ENCODE measurements at places on chromosomes 11 and 22. TPM values are rescaled to one million over a fixed set of nuclear protein-coding genes. Genes with fewer than 3 reads are reported as not detected.

TRIM5 gene
- total RNA-seq, result 17.6 TPM

APLNR gene
- total RNA-seq, result 3.5 TPM

SYT9 gene
- 0.17 TPM for total RNA-seq

UBQLNL gene
- 0.25 TPM for total RNA-seq

OR5P2 gene
- not detected for total RNA-seq

DTX4 gene
- total RNA-seq, result 58.4 TPM

DNA sequence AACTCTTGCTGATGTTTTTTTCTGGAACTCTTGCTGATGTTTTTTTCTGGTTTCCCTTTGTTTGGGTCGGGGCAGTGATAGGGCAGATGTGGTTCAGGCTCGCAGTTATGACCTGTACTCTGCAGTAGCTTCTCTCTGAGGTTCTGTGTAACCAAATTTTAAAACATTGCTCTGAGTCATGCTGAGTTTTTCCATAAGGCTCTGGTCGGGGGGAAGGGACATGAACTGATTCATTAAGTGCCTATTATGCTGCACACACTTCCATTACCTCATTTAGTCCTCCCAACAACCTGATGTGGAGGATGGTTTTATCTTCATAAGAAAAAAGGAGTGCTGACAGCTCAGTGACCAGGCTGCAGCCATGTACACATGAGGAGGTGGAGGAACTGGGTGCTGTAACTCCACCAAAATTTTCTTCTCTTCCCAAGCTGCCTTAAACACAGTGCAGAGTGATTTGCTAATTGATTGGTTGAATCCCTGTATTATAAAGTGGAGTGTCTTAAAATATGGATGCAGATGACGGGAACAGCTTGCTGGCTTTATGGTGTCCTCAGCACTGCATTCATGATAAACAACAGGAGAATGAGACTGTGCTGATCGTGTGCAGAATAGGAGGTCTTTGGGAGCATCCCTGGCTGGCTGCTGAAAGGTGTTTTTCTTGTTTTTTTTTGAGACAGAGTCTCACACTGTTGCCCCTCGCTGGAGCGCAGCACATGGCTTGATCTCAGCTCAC, 19.1 kb downstream of the TNRC6B start:
- no peak for DNase-seq

DNA sequence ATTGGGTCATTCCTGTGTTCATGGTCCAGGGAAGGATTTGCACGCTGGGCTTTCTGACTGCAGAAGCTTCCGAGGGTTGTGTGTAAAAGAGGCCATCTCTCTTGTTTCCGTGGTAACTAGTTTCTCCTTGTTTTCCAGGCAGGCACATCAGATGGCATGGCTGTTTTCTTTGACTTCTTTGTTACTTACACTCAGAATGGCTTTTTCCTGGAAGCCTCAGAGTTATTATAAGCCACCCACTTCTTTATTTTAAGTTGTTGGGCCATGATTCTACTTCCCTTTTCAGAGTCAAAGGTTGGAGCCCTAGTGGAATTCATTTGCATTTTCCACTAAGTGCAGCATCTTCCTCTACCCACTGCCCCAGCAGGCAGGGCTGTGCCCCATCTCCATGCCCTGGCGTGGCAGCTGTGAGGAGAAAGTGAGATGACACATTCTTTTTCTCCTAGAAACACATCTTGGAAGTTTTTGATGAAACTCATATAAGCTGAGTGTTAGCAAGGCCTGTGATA, 94.9 kb downstream of the PRR5L start:
- no peak for DNase-seq

ANKK1 gene
- total RNA-seq, result 0.15 TPM

CD3E gene
- total RNA-seq, result 6.7 TPM

GRCh38 chr11:134478176-134478575, 66.1 kb upstream of the B3GAT1 start:
- DNase-seq, result no peak

- DNase-seq, result no peak
Measured at GRCh38 chr11:12106101-12106500, 4.3 kb upstream of the MICAL2 start.

DNA sequence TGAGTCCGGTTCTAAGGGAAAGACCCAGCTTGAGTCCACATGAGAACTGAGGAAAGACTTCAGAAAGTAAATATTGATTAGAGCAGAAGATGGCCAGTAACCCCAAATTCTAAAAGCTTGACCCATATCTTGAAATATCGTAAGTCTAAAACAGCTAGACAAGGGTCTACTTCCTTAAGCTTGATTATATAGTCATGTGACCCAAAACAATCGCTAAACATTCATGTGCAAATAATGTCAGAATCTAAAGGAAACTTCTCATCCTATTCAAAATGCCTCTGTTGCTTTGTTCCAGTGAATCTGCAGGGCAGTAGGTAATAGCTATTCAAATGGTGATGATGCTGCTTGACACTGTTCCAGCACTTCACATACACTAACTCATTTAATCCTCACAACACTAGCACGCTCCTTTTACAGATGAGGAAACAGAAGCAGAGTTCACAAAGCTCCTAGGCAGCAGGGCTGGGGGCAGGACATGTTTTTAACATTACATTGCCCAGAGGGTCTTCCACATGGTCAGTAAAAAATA, 52.6 kb downstream of the TCF20 start:
- DNase-seq, result no peak

FREY1 gene
- total RNA-seq, result 1.3 TPM

- DNase-seq, result peak; percentile 17
Measured at GRCh38 chr22:49062155-49062801, 765.4 kb downstream of the BRD1 start.

GRCh38 chr11:102410382-102410784, 42.2 kb downstream of the TMEM123 start:
- DNase-seq, result no peak

- no peak for DNase-seq
Measured at GRCh38 chr11:120703358-120704152, 192.0 kb downstream of the GRIK4 start.

- no peak for DNase-seq
Measured at GRCh38 chr11:129694966-129695365, 120.7 kb upstream of the TMEM45B start.

ADAMTS15 gene
- total RNA-seq, result 3.6 TPM

DNA sequence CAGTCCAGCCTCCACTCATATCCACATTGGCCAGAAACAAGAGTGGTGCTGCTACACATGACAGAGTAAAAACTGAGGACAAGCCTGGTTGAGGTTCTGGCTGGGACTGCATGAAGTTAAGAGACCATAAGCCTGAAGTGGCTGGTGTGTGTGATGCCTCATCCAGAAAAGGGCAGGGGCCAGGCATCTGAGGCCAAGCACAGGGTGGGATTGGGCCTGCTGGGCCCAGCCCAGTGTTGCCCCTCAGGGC, 25.3 kb downstream of the ARVCF start:
- no peak for DNase-seq

DNA sequence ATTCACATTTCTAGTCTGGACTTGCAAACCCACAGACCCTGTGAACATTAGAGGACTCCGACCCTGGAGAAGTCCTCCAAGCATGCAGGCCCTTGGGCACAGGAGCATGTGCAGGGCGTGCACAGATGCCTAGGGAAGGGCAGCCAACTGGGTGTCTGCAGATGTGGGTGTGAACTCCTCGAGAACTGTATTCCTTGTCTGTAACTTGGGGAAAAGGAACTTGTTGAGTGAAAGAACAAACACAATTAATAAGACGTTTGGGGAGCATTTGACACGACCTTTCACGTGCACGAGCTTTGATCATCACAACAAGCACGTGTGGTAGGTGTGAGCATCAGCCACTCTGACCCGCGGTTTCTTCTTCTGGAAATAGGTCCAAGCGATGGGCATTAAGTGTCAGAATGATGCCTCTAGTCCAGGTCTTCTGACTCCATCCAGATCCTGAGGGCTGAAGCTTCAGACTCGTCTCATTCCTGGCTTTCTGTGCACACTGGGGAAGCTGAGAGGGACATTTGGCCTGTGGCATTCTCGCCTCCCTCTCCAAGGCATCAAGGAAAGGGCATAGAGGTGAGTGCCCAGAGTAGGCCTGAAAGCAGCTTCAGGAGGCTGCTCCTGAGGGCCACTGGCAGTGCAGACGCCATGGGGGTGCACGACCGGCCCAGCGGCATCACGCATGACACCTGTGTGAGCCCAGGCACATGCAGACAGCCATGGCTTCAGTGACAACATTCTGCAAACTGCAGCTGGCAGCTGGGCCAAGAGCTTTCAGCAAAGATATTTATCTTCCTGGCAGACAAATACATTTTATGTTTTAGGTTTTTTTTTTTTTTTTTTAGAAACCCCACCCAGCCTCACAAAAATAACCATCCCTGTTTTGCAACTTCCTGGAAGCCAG, 32.5 kb downstream of the ALX4 start:
- no peak for DNase-seq

TMPRSS6 gene
- total RNA-seq, result 0.56 TPM

DNA sequence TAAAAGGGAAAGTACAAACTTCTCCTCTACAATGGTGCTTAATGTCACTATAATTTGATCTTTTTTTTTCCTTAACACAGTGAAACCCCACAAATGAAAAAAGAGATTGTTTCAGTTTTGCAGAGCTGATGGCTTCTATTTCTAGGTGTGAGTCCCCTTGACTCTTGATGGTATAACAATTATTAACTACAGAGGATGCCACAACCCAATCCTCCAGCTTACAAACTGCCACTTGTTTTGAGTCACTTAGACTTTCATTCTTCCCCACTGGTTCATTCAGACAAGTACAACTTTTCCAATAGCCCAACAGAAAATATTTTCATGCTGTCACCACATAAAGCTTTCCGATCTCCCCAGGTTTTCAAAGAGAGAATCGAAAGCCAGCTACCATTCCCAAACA, 812.2 kb downstream of the LRRC4C start:
- no peak for DNase-seq

GVQW3 gene
- 2.7 TPM for total RNA-seq

DDTL gene
- not detected for total RNA-seq

H19 gene
- 7.4 TPM for total RNA-seq

DNA sequence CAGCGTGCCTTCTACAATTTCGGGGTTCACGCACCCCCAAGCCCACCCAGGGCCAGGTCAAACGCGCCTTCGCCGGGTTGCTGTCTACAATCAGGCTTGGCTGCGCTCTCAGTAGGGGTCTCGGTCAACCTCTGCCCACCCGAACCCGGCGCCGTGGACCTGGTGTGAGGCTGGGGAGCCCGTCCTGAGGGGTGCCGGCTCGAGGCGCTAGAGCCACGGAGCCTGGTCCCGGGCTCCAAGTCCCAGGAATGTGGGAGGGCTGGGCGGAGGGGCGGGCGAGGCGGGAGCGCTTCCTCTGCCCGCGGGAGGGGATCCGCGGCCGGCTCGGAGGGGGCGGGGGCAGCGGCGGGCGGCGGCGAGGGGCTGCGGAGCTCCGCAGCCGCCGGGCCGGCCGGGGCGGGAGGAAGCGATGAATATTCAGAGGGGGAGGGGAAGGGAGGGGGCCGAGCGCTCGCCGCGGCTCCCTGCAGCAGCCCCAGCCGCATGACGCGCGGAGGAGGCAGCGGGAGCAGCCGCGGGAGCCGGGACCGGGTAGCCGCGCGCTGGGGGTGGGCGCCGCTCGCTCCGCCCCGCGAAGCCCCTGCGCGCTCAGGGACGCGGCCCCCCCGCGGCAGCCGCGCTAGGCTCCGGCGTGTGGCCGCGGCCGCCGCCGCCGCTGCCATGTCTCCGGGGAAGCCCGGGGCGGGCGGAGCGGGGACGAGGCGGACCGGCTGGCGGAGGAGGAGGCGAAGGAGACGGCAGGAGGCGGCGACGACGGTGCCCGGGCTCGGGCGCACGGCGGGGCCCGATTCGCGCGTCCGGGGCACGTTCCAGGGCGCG, at the start of gene PTPRJ:
PTPRJ (plus strand) TSS at position 472 of the 819 bp plus-strand sequence. CDS start 354 bp downstream, outside the sequence.
- peak; percentile 54 for DNase-seq

C11orf42 gene
- not detected for total RNA-seq

PPP1R14B gene
- 147 TPM for total RNA-seq

HORMAD2 gene
- not detected for total RNA-seq

PSMA1 gene
- total RNA-seq, result 102 TPM

DNA sequence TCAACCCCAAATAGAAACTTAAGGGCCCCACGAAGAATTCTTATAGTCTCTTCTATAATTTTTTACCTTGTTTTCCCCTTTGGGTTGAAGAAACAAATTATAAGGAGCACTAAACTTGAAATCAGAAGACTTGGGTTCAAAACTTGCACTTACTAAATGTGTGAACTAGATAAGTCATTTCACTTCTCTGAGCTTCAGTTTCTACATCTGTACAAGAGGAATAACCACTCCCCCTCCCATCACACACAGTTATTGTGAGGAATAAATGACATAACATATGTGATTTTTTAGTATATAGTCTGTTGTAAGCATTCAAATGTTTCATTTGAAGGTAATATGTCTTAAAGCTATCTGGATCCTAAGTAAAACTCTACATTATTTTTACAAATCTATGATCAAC, 78.8 kb downstream of the LIF start:
- DNase-seq, result no peak

GRCh38 chr11:62548545-62549335, 2.1 kb upstream of the AHNAK start:
- DNase-seq, result peak; percentile 76
